Activated effector memory CD4-positive, alpha-beta T cell treated with anti-CD3 and anti-CD28 coated beads, Interleukin-2, amount 50 U/mL, for 16 hours (primary cell): ENCODE measurements at places on chromosomes 1 and 21.

DNA sequence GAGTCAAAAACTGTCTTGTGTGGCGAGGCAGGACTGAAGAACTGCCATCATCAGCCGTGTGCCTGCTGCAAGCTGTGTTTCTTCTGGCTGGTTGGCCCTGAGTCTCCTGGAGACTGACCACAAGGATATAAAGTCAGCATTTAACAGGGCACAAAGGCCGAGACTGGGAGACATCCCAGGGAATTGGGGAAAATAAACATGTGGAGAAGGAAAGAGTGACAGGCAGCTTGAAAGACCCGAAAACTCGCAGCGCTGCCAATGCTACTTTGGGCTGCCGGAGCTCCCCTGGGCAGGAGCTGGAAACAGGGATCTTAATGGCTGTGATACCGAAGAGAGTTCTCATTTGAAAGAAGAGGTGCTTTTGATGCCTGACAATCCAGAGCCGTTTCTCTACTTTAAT is 125.3 kb upstream of the HMGB4 start:
- DNase-seq: no peak

- DNase-seq: no peak
These were observed 3.9 kb upstream of the IL10 start for GRCh38 chr1:206776229-206776628.

GRCh38 chr1:188065917-188066316 is 1237.2 kb downstream of the PLA2G4A start:
- no peak for DNase-seq

- peak; percentile 90 for DNase-seq
These were observed 20.9 kb upstream of the NCMAP start for GRCh38 chr1:24535021-24535424.

GRCh38 chr1:204826970-204827369 is 43.7 kb upstream of the NFASC start:
- no peak for DNase-seq

DNA sequence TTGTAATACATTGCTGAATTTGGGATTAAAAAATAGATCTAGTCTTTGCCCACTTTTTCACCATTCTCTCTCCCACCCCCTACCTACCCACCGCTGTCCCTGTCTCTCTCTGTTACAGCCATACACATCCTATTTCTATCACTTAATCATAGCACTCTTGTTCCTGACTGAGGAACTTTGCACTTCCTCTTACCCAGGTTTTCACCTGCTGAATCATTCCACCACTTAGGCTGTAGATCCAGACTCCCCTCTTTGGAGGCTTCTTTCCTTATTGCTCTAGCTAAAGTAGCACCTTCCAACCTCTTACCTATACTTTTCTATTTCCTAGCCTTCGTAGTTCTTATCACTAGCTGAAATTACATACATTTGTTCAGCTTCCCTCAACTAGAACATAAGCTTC is 59.6 kb downstream of the ATP6V1G3 start:
- DNase-seq: no peak

DNA sequence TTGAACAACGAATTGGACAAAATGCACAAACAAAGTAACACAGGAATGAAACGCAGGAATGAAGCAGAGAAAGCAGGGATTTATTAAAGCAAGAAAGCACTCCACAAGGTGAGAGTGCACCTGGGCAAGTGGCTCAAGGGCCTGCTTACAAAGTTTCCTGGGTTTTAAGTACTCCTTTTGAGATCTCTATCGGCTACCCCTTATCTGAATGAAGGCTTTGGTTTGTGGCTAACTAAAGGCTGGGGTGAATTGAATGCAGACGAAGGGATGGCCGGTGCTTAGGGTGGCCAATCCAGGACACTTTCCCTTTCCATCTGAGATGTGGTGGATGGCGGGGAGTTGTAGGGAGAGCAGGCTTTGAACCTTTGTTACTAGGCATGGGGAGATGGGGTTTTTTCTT is 151.4 kb upstream of the KIAA0040 start:
- no peak for DNase-seq

DNA sequence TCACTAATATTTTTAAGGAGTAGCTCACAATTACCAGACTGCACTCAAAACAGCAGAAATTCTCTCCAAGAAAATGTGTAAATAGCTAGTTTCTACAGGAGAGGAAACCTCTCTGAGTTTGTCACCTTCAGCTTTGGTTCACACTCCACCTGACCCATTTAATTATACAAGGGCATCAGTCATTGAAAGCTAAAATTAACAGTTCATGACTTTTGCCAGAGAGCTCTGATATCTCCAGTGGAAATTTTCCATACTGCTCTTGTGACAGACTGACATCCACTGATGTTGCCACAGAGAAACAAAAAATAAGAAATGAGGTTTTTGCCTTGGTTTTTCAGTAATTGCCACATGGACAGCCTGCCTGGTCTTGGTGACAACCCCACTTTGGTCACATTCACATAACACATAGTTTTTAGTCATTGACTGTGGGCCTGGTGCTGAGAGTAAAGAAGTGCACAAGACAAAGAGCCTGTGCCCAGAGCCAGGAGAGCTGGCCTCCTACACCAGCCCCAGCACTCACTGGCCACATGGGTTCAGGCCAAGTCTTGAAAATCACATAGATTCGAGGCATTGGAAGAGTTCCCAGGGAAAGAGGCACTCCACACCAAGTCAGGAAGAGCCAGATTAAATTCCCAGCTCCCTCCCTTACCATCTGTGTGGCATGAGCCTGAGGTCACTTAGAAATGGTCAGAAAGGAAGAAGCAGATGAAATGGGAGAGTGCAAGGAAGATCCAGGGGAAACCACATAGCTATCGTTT is 13.8 kb upstream of the SIM2 start:
- DNase-seq: no peak

- DNase-seq: no peak
These were observed 91.5 kb downstream of the PBX1 start for GRCh38 chr1:164650531-164650930.

GRCh38 chr1:10592373-10592772 is 117.6 kb downstream of the PEX14 start:
- no peak for DNase-seq

DNA sequence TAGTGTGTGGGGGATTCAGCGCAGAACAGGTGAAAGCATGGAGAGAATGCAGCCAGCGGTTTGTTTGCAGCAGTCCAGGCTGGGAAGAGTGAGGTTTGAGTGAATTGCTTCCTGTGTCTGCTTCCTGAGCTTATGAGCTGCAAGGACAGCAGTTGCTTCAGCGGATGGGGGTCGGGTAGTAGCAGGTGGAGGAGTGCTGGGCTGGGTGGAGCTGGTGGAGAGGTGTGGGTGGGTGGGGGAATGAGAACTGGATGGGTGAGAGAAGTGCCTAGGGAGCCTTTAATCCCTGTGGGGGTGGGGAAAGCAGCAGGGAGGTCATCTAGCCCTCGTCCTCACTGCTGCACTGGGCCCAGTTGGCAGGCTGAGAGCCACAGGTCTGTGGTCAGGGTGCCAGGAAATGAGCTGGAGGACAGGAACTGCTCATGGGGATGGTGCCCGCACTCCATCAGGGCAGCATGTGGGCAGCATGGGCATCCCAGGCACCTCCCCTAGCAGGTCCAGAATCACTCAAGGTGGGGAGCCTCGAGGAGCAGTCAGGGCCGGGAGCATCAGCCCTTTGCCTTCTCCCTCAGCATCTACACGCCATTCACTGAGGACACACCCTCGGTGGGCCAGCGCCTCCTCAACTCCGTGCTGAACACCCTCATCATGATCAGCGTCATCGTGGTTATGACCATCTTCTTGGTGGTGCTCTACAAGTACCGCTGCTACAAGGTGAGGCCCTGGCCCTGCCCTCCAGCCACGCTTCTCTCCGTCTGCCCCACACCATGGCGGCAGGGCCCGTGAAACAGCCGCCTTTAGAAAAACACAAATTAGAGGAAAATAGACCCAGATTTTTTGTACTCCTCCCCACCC is 14.8 kb downstream of the PSEN2 start:
- DNase-seq: no peak

- no peak for DNase-seq
These were observed 62.0 kb upstream of the RASAL2 start for GRCh38 chr1:178031856-178032320.

DNA sequence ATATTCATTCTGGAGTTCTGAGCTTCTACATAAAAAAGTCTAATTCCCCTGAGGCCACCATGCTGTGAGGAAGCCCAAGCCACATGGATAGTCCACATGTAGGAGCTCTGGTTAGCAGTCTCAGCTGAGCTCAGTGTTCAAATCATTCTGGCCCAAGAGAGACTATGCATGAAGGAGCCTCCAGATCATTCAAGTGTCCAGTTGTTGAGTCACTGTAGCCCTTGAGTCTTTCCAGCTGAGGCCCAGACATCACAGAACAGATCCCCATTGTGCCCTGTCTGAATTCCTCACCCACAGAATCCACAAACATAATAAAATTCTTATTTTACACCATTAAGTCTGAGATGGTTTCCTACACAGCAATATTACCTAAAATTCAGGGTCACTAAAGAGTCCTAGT is 107.0 kb upstream of the NGF start:
- no peak for DNase-seq

GRCh38 chr1:37825506-37825905 is 17.5 kb upstream of the YRDC start:
- no peak for DNase-seq

GRCh38 chr1:19385869-19386591 is 73.9 kb downstream of the SLC66A1 start:
- DNase-seq: no peak

GRCh38 chr1:65147424-65148177 is 402 bp upstream of the AK4 start:
- peak; percentile 64 for DNase-seq

DNA sequence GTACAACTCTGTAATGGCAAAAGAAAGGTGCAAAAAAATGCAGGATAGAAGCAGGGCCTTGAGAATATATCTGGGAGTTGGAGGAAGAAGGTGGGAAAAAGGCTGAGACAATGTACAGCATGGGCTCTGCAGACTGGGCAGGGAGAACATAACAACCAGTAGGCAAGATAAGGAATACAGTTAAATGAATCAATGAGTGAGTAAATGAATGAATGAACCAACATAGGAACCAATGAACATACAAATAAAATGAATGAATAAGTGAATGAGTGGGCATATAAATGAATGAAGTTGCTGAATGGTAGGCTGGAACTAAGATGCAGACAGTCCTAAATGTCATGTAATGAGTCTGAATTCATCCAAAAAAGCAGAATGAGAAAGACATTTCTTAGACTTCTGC is 370.6 kb downstream of the SMYD3 start:
- DNase-seq: no peak

DNA sequence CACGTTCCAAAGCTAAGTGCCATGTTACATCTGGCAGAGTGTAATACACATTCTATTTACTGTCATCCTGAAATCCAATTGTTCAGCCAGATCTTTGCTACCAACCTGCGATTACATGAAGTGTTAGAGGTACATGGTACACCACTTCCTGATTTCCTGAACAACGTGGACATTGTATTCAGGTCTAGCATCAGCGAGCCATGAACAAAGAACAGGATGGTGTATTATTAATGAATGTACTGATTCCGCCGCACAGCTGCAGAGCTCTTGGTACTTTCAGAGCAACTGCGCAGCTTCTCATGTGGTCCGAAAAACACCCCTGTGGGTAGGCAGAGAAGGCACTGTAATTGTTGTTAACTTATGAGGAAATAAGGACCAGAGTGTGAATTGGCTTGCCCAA is 511.4 kb downstream of the AJAP1 start:
- no peak for DNase-seq

GRCh38 chr1:11886986-11887665 is 28.4 kb upstream of the NPPB start:
- no peak for DNase-seq

GRCh38 chr1:17460219-17460618 is 20.7 kb upstream of the RCC2 start:
- DNase-seq: no peak

GRCh38 chr1:168742994-168743650 is 14.1 kb upstream of the DPT start:
- DNase-seq: no peak

GRCh38 chr1:171433451-171433850 is 51.9 kb upstream of the PRRC2C start:
- no peak for DNase-seq

DNA sequence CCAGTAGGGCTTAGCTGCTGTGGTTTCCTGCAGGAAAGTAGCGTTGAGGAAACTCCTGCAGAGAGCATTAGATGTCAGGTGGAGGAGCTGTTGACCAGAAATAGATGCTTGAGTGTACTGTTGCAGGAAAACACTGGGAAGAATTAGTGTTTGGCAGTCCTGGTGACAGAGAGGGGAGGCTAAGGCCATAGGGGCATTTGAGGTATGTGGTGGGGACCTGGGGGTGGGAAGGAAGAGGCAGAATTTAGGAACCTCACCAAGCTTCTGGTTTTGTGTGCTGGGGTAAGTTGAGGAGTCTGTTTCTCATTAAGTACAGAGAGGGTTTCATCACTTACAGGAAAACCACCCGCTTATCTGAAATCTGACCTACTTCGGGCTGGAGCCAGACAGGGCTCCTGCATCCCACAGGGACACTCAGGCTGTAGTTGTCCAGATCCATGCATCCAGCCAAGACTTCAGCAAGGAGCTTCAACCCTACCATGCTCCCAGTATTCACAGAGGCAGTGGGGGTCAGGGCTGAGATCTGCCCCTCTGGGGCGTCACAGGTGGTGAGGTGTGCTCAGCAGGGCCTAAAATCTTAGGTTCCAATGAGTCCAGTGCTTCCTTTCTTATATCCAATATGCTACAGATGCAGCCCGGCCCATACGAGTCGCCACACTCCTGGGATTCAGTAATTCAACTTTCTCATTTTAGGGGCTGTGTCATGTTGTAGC is 15.1 kb downstream of the SH2D2A start:
- peak; percentile 60 for DNase-seq

DNA sequence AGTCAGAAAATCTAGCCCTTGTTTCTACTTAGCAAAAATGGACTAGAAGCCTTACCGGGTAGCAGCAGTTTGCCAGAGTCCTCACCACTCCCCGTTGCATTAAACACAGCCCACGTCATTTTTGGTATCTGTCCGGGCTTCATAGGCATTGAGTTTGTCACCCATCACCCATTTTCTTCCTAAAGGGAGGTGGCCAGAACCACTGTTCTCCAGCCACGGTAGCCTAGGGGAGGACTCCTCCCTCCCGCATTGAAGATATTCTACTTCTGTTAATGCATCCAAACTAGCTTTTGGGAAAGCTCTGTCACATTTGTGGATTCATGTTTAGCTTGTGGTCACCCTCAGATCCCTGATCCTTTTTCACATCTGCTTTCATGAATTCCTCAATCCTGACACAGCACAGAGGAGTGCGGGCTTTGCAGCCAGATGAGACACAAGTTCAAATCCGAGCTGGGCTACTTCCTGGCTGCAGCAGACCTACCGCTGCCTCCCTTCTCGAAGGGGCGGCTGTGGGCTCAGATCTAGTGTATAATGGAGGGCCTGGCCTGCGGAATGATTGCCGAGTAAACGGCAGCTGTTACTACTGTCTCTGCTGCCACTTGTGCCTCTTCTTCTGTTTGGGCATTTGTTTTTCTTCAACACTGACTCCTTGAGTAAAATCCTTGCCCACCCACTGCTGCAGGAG is 63.2 kb upstream of the EFHD2 start:
- DNase-seq: no peak

GRCh38 chr1:31577515-31578192 is 1.3 kb downstream of the TINAGL1 start:
- no peak for DNase-seq

GRCh38 chr1:236944556-236944955 is 59.7 kb downstream of the MT1HL1 start:
- DNase-seq: no peak

GRCh38 chr1:40986956-40987355 is 7.5 kb downstream of the CTPS1 start:
- DNase-seq: no peak

GRCh38 chr1:184152974-184153373 is 101.4 kb downstream of the TSEN15 start:
- DNase-seq: no peak
